Esophagus mucosa (tissue), 1 donor: ENCODE measurements at places on chromosomes 4 and X. TPM values are rescaled to one million over a fixed set of nuclear protein-coding genes. Genes with fewer than 3 reads are reported as not detected.

Gene SPANXN3
- not detected for total RNA-seq

Gene GCNA
- total RNA-seq, result 0.68 TPM

Gene MAGEC1
- total RNA-seq, result not detected

Gene XK
- total RNA-seq, result 2.7 TPM

Gene CENPI
- 3.9 TPM for total RNA-seq

Gene ELF2
- total RNA-seq, result 23.8 TPM
